HTR-8/SVneo (cell line): ENCODE measurements at places on chromosomes 7 and 10.

DNA sequence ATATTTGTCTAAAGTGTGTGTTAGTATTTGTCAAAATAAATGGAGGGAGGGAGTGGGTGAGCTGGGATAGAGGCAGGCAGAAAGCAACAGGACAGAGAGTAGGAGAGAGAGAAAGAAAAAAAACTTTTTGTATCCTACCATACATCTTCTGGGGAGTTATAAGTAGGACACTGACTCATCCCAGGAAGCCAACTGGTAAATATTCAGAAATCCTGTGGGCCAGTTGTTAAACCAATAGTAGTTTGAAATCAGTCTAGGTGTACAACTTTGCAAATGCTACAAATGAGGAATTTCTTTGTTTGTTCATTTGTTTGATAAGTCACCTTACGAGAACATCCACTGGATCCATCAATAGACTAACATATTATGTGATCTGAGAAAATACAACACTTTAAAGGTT is 980.9 kb downstream of the GATA3 start:
- no peak for DNase-seq

DNA sequence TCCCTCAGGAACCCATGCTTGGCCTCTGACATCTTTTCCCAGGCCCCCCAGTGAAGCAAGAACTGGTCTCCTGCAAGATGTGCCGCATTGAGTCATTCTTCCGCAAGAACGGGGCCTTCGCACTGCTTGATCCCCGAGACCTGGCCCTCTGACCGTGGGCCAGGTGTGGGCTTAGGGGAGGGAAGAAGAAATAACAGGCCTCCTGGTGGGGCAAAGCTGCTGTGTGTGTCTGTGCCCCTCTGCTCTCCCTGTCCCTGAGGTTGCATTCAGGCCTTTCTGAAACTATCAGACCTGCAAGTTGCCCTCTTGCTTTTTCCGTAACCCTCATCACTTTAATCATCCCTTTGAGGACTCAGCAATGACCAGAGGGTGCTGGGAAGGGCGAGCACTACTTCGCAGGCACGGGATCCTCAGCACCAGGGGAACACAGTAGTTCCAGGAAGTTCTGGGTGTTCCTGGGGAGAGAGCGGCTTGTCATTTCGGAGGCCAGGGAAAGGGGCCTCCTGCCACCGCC is 6.0 kb downstream of the ATP6V1F start:
- no peak for DNase-seq

DNA sequence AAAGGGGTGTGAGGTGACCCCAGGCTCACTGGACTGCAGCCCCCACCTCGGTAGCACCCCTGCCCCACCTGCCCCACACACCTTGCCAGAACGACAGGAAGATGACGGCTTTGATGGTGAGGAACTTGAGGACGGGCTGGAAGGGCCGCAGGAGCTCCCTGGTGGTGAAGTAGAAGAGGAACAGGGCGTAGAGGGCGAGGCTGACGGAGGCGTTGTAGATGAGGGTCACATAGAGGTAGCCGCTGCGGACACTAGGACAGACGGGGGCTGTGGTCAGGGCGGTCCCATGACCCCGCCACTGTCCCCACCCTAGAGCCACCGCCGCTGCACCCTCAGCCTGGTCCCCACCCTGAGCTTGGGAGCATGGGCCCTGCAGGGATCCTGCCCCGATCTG is 7.6 kb downstream of the TMEM184A start:
- no peak for DNase-seq

DNA sequence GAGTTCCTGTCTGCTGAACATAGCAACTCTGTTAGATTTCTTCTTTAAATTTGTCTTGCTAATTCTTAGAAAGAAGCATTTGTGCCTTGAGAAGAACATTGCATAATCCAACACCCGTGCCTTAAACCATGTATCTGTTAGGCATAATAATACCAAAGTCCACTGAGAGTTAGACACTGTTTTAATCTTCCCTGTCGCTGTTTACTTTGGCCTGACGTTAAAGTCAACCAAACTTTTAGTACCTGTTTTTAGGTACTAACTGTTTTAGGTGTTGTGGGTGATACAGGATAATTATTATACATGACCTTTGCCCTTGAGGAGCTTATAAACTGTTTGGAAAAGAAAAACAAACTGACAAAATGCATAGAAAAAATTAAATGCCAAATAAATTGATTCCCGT is 43.6 kb downstream of the KLHDC10 start:
- no peak for DNase-seq

- no peak for DNase-seq
These were observed 185.8 kb upstream of the TMEM106B start for GRCh38 chr7:12025246-12025645.

- no peak for DNase-seq
These were observed 25.0 kb upstream of the C1GALT1 start for GRCh38 chr7:7157177-7157886.

DNA sequence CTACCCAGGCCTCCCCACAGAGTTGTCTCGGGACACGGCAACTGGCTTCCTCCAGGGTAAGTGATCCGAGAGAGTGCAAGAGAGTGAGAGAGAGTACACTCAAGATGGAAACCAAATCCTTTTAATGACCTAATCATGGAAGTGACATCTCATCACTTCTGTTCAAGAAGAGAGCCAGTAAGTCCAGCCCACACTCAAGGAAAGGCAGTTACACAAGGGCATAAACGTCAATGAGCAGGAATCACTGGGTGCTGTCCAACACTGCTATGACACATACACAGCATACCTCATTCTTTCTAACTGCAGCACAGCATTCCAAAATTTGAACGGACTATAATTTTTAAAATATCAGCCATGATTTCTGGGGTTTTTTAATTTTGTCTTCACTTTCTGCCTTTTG is 29.3 kb upstream of the OSBPL3 start:
- DNase-seq = no peak

DNA sequence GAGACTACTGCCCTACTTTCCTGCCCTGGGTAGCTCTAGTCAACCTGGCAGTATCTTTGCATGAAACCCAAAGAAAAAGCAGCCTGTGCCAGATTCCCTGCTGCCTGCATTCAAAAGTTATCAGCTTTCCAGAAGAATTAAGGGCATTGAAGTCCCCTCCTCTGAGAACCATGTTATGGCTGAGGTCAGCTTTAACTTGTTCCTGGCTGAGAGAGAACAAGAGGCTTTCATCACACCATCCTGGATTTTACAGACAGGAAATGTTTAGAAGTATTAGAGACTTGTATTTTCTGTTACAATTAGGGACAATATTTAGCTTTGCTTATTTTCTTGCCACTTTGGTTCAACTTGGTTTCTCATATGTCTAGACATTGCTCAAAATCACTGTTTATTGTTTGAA is 238.8 kb downstream of the ARL4A start:
- DNase-seq = no peak

- no peak for DNase-seq
These were observed 31.0 kb downstream of the CYP3A5 start for GRCh38 chr7:99648843-99649242.

- peak; percentile 24 for DNase-seq
These were observed 118.6 kb downstream of the SH3PXD2A start for GRCh38 chr10:103736763-103737162.

DNA sequence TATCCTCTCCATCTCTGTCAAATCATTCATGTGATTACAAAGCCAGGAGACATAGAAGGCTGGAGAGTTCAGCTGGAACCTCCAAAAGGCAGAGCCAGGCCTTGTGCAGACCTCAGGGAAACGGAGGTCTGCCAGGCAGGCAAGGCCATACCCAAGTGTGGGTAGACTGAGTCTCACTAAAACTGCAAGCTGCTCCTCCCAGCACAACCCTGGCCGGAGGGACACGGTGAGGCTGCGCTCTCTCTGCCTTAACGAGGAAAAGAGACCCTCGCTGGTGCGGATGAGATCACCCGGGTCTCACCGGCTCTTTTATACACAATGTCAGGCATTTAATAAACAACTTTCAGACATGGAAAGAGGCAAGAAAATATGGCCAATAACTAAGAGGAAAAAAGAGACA is 66.1 kb upstream of the INPP5A start:
- no peak for DNase-seq

- DNase-seq = no peak
These were observed 437.5 kb downstream of the KIF20B start for GRCh38 chr10:90138844-90139243.

DNA sequence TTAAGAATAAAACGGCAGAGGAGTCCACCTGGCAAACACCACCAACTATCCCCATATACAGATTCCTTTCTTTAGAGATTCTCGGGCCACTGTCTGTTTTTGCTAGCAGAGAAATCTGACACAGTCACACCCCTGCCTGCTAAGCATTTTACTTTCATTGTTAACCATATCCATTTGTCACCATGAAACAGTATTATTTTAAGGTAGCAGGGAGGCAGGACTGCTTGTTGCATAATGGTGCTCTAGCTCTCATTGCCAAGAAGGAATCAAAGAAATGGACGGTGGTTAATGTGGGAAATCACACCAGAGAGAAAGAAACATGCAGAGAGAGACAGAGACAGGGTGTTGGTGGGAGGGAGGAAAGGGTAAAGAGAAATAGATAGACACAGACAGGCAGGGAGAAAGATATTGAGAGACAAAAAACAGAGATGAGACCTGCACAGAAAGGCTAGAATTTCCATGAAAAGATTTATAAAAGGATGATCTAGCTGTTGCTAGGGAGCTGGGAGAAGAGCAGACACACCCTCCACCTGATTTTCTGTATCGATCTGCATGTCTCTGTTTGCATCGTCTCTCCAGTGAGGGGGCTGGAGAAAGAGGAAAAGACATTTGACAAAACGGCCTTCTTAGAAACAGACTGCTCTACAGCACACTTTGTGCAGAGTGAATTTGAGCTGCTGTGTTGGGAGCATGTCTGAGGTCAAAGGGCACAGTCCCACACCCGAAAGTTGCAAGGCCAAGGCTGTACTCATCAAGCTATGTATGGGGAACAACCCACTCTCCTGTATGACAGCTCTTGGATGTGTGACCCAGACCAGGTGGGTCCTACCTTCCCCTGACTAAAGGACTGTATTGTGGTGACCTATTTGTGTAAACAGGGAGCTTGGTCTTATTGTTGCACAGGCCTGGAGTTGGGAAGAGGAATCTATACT is 303.1 kb downstream of the FZD1 start:
- DNase-seq = no peak
